Right lobe of liver (tissue), 6 donors: ENCODE measurements at places on chromosomes 3 and 15.
A peak's percentile ranks its signal among the peaks of the same experiment; 100 is the strongest.

DNA sequence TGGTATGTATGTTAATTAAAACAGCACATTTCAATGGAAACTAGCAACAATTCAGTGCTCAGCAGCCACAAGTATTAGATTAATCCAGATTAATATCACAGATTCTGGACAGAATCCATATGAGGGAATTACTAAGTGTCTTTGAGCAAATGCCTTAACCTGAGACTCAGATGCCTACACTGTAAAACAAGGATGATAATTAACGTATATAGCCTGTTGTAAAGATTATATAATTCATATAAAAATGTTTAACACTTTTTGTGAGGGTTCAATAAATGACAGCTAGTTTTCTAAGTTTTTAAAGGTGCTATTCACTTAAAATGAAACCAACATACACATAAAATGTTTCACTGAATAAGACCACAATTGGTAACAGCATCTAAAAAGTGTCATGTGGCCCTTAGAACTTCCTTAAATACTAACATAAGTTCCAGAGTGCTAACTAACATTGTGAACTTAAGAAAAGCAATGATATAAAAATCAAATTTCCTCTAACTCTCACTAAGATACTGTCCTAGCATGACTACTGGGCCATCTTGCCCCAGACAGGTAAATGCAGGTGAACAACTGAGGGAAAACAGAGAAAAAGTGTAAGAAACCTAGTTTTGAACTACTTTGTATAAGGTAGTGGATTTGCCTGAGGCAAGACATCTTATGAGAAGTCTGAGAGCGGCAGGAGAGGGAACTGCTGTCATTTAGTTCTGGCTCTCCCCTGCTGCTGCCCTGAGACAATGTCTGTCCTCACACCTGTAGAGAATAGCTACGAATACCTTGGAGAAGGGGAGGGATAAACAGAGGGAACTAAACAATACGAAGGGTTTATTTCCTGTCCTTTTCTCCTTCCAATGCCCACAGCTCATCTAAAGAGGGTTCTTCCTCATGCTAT is 151.3 kb downstream of the ADAM10 start:
- DNase-seq: no peak

DNA sequence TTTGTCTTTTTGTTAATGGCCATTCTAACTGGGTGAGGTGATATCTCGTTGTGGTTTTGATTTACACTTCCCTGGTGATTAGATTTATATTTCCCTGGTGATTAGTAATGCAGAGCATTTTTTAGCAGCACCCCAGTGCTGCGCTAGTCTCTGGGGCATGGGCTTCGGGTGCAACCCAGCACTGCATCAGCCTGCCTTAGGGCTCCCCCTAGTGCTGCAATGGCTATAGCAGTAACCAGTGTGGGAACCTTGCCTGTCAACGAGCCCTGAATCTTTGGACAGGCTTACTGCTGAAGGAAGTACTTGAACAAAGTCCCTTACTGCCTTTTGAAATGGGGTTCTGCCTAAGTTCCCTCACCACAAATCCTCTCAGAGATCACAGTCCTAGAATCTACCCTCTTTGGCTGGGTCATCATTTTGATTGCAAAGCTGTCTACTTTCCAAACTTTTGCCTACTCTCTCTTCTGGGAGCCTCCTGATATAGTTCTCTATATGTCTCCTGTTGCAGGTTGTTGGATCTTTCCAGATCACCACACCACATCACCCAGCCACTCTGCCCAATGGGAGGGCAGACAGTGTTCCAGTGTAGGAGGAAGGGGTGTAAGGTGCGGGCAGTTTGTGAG is 79.2 kb upstream of the CCNL1 start:
- DNase-seq: peak; percentile 73

DNA sequence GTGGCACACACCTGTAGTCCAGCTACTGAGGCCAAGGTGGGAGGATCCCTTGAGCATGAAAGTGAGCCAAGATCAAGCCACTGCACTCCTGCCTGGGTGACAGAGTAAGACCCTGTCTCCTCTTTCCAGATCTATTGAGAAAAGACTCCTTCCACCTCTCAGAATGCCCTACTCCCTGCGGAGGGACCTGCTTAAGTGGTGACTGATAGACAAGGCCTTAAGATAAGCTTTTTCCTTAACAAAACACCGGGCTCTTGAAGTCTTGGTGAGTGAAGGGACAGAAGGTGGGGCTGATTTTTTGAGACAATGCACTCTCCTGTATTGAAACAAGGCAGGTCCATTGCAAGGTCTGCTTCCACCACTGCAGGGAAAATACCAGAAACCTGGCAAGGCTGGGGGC is 338.4 kb upstream of the FRG2C start:
- DNase-seq: no peak

DNA sequence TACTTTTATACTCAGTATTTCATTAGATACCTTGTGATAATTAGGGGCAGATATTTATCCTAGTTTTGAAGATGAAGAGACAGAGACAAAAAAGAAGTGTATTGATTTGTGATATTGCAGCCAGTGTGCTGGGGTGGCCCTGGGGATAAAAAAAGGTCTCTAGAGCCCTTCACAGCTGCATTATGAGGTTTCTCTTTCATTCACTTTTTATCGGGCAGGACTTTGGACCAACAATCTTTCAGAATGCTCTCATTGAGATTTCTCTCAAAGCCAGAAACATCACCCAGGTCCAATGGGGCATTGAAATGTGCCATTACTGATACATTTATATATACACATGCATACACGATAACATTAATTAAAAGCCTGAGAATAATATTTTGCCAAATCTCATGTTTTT is 20.5 kb upstream of the SELENOT start:
- no peak for DNase-seq
